ENCODE measurements at places on chromosomes 1 and 21. TPM values are rescaled to one million over a fixed set of nuclear protein-coding genes. Genes with fewer than 3 reads are reported as not detected.

The NFIA gene
- 7.9 TPM for total RNA-seq

The AKR7A2 gene
- total RNA-seq: 54.3 TPM

The PGLYRP4 gene
- total RNA-seq: 1.3 TPM

The AGMAT gene
- total RNA-seq: 3.8 TPM

The LMOD1 gene
- total RNA-seq: 0.24 TPM

The PAQR7 gene
- 2.5 TPM for total RNA-seq

The SELENBP1 gene
- 6.1 TPM for total RNA-seq

The PEAR1 gene
- total RNA-seq: 0.61 TPM

The PTPN14 gene
- total RNA-seq: 1.3 TPM

DNA sequence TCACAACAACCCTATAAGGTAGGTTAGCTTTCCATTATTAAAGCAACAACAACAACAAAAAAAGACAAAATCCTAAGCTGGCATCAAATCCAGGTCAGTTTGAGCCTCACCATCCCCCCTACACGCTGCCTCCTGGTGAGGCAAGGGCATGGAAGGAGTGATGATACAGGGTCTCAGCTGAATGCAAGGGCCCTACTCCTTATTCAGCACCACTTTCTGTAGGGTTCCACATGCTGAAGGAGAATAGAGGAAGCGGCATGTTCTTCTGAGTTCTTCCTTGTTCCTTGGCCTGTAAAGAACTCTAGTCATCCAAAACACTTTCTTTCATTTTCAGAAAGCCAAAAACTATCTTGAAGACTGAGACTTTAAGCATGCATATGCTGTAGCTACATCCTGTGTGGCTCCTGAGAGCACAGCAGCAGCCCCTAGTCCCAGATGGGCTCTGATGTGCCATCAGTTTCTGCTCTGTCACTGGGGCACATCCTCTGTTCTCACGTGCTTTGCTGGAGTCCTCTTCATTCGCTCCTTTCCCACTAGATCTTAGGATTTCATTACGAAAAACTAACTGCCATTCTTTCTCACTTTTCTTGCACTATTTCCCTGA lies 6.2 kb downstream of the ILDR2 start:
- DNase-seq: peak; percentile 71
- no peaks in the 10 kb centered on the region for H3K36me3 ChIP-seq
- H3K27me3 ChIP-seq: no peaks in the 10 kb centered on the region
- peaks cover 5% of the 10 kb centered on the region for H3K4me1 ChIP-seq

DNA sequence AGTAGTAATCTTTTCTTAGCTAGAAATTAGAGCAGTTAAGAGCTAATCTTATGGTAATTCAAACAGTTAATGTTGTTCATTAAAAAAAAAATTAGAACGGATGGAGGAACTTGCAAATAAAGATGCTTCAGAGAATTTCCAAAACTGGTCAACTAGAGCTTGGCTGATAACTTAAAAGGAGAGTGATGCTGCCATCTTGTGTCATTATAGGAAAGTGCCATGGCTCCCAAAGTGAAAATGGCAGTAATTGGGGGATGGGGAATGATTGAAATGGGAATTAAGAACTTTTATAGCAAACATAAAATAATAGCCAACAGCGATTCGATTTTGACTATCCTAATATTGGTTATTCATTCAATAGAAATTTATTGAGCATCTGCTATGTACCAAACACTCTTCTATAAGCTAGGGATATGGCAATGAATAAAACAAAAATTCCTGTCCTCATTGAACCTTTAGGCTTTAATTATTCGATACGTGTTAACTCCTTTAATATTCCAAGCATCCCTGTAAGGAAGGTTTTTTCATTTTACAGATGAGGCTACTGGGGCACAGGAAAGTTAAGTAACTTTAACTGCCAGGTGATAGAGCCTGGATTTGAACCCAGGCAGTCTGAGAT lies 5.7 kb upstream of the PLPP3 start:
- no peaks in the 10 kb centered on the region for H3K36me3 ChIP-seq
- DNase-seq: peak; percentile 53
- H3K4me3 ChIP-seq: no peak overlapping the region
- H3K27me3 ChIP-seq: no peaks in the 10 kb centered on the region
- H3K27ac ChIP-seq: no peak overlapping the region
- H3K4me1 ChIP-seq: peaks cover 4% of the 10 kb centered on the region

DNA sequence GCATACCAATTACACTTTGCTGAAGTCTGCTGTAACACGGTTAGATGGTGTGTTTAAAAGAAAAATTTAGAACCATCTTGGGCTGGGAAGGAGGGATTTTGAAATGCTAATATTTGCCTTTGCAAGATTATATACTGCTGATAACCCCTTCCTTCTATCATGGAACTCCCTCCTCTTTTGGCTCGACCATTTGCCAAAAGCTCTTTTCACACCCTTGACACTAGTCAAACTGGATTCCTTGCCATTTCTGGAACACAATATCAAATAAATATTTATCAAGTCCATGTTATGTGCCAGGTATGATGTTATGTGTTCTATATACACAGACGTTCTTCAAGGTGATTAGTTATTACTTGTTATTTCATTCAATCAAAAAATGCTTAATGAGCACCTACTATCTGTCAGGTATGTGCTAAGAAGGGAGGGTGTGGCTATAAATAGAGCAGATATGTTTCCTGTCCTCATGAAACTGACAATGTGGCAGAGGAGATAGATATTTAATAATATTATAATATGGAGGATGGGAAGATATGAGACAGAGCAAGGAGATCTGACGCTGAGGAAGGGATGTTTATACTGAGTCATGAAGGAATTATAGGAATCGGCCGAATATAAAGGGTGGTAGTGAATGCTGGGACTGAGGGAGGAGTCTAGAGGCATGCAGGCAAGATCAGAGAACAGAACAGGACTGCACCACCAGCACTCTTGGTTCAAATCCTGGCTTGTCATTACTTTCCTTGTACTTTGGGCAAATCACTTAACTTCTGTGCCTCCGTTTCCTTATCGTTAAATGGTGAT lies 16.1 kb upstream of the XPR1 start:
- DNase-seq: no peak
- H3K4me1 ChIP-seq: no peaks in the 10 kb centered on the region
- no peaks in the 10 kb centered on the region for H3K27me3 ChIP-seq
- H3K36me3 ChIP-seq: no peaks in the 10 kb centered on the region
- no peak overlapping the region for H3K4me3 ChIP-seq
- no peak overlapping the region for H3K27ac ChIP-seq

DNA sequence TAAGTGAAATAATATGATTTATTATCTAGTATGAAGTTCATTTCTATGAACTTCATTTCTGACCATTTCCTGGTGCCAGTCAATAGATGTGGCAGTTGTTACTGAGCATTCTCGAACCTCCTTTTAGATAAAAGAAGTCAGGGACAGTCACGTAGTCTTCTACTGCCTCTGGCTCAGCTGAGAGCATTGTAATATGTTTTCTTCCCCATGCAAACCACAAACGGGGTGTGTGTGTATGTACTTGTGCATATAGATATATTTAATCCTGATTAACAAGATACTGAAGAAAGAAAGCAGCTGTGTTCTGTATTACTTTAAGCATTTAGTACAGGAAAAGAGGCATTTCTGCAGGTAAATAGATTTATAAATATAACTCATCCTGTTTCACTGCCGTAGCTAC lies 21.6 kb downstream of the ZNF684 start:
- no peaks in the 10 kb centered on the region for H3K27me3 ChIP-seq
- H3K36me3 ChIP-seq: no peaks in the 10 kb centered on the region
- H3K27ac ChIP-seq: no peak overlapping the region
- no peak for DNase-seq
- no peaks in the 10 kb centered on the region for H3K4me1 ChIP-seq

DNA sequence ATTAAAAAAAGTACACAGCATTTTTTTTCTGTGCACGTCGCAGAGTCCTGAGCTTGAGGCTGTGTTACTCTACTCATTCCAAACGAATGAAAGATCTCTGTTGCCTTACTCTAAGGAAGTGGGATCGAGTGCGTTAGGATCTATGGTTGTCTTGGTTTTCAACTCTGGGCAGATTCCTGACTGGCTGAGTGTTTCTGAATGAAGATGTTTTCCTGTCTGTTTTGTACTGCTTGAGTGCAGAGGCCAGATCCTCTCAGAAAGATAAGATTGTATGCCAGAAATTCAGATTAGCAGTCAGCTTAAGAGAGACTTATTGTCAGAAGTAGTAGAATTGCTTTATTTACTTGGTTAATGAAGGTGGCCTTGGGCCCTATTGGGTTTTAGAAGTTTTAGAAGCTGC lies 14.0 kb downstream of the PLA2G2E start:
- no peaks in the 10 kb centered on the region for H3K27me3 ChIP-seq
- H3K4me3 ChIP-seq: no peak overlapping the region
- H3K36me3 ChIP-seq: peaks cover 70% of the 10 kb centered on the region
- no peaks in the 10 kb centered on the region for H3K4me1 ChIP-seq

DNA sequence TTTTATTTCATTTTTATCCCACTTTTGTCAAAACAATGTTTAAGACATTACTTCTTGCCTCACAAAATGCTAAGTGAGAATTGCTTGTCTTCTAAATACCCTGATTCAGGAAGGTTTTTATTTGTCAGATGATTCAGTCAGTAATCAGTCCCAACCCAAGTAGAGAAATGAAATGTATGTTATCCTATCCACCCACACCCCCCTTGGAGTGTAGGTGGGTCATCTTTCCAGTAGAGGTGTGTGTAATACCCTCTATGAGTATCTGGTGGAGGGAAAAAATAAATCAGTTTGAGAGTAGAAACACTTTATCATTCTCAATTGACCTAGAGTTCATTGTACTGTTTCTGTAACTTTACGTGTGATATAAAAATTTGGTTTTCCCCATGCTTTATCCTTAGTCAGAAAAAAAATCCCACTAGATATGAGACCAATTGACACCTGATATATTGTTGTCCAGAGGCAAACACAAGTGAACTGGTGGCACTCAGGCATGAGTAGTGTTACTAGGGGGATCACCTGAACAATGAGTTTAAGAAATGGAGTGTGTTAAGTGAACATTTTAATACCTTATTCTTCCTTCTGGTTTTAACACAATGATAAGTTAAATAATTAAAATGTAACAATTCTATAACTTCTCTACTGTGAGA lies 153.8 kb upstream of the C1orf105 start:
- no peak overlapping the region for H3K4me3 ChIP-seq
- no peaks in the 10 kb centered on the region for H3K27me3 ChIP-seq
- no peak overlapping the region for H3K27ac ChIP-seq
- H3K36me3 ChIP-seq: no peaks in the 10 kb centered on the region

GRCh38 chr1:201573923-201574322 lies 35.0 kb downstream of the NAV1 start:
- H3K4me3 ChIP-seq: no peak overlapping the region
- no peaks in the 10 kb centered on the region for H3K27me3 ChIP-seq
- H3K36me3 ChIP-seq: no peaks in the 10 kb centered on the region
- no peaks in the 10 kb centered on the region for H3K4me1 ChIP-seq
- H3K27ac ChIP-seq: no peak overlapping the region

DNA sequence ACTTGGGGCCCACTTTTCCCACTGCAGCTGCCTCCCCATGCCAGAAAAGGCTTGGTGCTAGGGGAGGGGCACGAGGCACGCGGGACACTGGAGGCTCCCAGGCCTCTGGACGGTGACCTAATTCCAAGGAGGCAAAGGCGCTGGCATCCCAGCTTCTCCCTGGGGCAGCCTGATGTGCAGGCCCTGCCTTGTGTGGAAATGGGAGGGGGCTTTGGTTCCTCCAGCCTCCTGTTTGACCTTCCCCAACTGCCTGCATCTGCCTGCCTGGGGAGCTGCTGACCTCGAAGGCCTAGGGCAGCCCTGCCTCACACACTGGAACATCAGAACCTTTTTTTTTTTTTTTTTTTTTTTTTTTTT lies 39.9 kb downstream of the KIAA1614 start:
- no peak for DNase-seq
- peaks cover 44% of the 10 kb centered on the region for H3K4me1 ChIP-seq
- H3K27ac ChIP-seq: peak overlapping the region; percentile 26
- peaks cover 8% of the 10 kb centered on the region for H3K36me3 ChIP-seq

GRCh38 chr1:234721476-234722269 lies 111.7 kb upstream of the IRF2BP2 start:
- H3K4me1 ChIP-seq: peaks cover 35% of the 10 kb centered on the region
- H3K27me3 ChIP-seq: no peaks in the 10 kb centered on the region
- H3K36me3 ChIP-seq: no peaks in the 10 kb centered on the region
- H3K4me3 ChIP-seq: no peak overlapping the region

GRCh38 chr1:9239622-9240401 lies 5.2 kb downstream of the H6PD start:
- H3K27me3 ChIP-seq: no peaks in the 10 kb centered on the region
- H3K4me1 ChIP-seq: peaks cover 83% of the 10 kb centered on the region
- H3K27ac ChIP-seq: peak overlapping the region; percentile 48
- no peak overlapping the region for H3K4me3 ChIP-seq
- DNase-seq: peak; percentile 68
- H3K36me3 ChIP-seq: no peaks in the 10 kb centered on the region

DNA sequence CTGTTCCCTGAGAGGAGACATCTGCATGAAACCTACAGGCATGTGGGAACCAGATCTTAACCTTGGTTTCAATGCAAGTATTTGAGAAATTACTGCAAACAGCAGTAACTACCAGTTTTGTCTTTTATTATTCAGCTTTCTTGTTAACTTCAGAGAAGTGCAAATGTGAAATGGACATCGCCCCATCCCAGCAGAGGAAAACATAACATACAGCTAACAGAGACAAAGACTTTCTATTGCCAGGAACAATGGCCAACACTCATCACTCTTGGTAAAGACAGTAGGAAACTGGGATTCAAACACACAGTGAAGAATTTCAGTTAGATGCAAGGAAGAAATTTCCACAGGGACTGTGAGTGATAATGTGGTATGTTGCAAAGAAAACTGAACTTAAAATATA lies 115.1 kb downstream of the SLC30A10 start:
- no peaks in the 10 kb centered on the region for H3K36me3 ChIP-seq
- H3K4me1 ChIP-seq: no peaks in the 10 kb centered on the region
- no peaks in the 10 kb centered on the region for H3K27me3 ChIP-seq

DNA sequence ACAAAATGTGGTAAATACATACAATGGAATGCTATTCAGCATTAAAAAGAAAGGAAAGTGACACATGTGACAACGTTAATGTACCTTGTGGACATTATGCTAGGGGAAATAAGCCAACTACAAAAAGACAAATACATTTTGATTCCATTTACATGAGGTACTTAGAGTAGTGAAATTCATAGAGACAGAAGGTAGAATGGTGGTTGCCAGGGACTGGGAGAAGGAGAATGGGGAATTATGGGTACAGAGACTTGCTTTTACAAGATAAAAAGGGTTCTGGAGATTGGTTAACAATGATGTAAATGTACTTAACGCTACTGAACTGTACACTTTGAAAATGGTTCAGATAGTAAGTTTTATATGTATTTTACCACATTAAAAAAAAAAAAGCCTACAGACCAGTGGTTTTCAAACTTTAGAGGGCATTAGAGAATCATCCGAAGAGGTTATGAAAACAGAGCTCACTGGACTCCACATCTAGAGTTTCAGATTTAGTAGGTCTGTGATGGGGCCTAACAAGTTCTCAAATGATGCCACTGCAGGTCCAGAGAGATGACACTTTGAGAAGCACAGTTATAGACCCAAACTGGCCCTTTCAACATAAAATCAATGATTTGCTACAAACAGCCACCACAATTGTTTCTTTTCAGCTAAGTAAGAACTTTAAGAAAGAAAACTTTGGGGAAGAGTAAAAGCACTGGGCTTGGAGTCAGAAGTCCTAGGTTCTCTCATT lies 9.6 kb upstream of the ADCY10 start:
- no peak overlapping the region for H3K4me3 ChIP-seq
- no peaks in the 10 kb centered on the region for H3K36me3 ChIP-seq
- H3K27me3 ChIP-seq: no peaks in the 10 kb centered on the region
- DNase-seq: no peak

- H3K4me1 ChIP-seq: peaks cover 15% of the 10 kb centered on the region
- DNase-seq: no peak
- no peaks in the 10 kb centered on the region for H3K36me3 ChIP-seq
Observed at GRCh38 chr1:230308039-230308438, 118.1 kb downstream of the PGBD5 start.

All from thymus (tissue), 14 donors.